ENCODE measurements at places on chromosomes 3 and 15. TPM values are rescaled to one million over a fixed set of nuclear protein-coding genes. Genes with fewer than 3 reads are reported as not detected.

GRAMD1C gene
- 3.5 TPM for total RNA-seq

CCDC39 gene
- total RNA-seq, result not detected

COL8A1 gene
- 16.6 TPM for total RNA-seq

DNA sequence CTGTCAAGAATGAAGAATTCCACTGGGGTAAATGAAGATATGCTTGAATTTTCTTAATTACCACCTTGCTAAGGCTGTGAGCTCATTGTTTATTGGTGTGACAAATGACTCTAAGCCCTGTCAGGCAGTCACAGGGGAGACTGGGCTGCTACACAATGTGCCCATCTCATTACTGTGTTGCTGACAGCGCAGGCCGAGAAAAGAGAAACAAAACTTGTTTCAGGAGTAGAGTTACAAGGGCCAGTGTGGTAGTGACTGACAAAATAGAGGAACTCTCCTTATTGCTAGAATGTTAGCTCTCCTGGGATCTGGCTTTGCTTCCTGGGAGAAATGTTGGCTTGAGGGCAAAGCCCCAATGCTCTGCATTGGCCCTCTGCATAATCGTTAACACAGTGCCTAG, 130.4 kb upstream of the CRBN start:
- no peak for DNase-seq

GRCh38 chr15:82944821-82945220, 7.7 kb downstream of the HOMER2 start:
- DNase-seq, result no peak

All from uterus (tissue), 4 donors.